ENCODE measurements at places on chromosomes 16 and 17.

GRCh38 chr17:76441686-76442340, 11.1 kb downstream of the UBE2O start:
- no peak for DNase-seq

- peak; percentile 83 for DNase-seq
Measured at GRCh38 chr17:80832266-80832676, 159.4 kb upstream of the CHMP6 start.

DNA sequence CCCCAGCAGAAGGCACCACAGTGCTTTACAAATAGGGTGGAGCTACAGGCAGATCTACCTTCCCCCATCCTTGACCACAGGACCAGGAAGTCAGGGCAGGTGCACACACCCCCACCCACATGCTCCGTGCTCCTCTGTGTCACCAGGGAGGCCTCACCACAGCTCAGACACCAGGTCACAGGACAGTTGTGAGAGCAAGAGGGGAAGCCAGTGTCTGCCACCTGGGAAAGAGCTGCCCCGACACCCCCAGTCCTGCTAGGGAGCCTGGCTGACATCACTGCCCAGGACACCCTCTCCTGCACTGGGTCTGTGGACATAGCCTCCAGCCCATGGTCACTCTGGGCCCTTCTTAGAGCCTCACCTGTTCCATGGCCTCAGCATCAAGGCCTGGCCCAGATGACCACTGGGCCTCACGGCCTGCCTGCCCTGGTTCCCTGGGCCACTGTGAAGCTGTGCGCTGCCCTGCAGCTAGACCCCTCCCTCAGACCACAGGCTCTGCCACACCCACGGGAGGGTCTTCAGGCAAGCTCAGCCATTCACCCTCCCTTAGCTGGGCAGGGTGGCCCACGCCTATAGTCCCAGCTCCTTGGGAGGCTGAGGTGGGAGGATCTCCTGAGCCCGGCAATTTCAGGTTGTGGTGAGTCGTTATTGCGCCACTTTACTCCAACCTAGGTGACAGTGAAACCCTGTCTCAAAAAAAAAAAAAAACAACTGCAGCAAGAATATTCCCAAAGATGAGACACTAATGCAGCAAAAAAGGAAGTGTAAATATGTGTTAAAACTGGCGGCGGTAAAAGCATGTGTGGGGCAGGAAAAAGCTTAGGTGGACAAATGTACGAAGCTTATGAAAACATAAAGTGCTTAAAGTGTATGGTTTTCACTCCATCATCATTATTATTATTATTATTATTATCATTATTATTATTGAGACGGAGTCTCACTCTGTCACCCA, 14.2 kb downstream of the POLR3K start:
- DNase-seq = no peak

DNA sequence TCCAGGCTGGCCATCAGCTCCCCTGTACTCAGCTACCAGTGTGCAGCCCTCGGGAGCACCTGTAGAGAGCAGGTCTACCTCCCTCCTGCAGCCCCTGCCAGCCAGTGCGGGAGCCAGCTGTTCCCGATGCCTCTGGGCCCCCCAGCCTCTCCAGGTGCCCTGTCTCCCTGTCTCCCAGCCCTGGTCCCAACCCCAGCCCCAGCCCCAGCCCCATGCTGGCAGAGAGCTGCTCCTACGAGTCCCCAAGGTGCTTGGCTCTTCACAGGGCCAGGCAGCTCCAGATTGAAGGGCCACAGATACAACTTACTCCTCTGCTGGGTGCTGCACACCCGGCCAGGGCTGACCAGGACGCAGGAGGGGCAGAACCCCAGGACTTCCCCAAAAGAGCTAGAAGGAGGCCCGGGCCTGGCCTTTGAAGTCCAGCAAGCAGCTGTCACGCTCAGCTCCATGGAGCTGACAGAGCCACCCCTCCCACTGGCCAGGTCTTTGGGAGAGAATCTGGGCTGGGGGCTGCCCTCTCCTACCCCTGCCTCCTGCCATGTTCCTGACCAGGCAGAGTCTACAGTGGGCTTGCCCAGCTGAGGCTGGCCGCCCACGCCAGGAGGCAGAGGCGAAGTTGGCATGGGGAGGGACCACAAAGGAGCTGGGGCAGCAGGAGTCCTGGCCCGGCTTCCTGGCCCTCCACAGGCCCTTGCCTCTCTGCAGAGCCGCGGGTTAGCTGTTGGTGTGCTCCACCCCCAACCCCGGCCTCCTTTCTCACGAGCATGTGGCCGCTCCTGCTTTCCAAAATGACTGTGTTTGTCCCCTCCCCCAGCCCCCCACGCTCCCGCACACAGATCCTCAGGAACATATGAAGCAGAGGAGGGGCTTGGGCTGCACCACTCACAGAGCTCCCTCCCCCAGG, 9.5 kb upstream of the ADAM11 start:
- no peak for DNase-seq

DNA sequence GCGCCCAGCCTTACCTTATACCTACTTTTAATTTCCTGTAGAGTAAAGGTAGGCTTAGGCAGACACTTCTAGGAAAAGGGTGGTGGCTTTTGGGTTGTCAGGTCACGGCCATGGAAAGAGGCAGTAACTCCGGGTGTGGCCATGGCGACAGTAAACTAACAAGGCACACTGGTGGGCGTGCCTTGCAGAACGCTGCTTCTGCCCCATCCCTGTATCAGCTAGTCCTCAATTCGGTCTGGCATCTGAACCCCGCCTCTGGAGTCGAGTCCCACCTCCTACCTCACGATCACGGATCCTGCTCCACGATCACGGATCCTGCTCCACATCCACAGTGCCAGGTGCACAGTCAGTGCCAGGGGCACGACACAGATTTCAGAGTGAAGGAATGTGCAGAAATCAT, 5.6 kb downstream of the ADCY9 start:
- no peak for DNase-seq

- DNase-seq = peak; percentile 28
Measured at GRCh38 chr17:3794557-3795389, 6.2 kb downstream of the ITGAE start.

GRCh38 chr17:57365420-57365819, 109.1 kb downstream of the MSI2 start:
- no peak for DNase-seq

DNA sequence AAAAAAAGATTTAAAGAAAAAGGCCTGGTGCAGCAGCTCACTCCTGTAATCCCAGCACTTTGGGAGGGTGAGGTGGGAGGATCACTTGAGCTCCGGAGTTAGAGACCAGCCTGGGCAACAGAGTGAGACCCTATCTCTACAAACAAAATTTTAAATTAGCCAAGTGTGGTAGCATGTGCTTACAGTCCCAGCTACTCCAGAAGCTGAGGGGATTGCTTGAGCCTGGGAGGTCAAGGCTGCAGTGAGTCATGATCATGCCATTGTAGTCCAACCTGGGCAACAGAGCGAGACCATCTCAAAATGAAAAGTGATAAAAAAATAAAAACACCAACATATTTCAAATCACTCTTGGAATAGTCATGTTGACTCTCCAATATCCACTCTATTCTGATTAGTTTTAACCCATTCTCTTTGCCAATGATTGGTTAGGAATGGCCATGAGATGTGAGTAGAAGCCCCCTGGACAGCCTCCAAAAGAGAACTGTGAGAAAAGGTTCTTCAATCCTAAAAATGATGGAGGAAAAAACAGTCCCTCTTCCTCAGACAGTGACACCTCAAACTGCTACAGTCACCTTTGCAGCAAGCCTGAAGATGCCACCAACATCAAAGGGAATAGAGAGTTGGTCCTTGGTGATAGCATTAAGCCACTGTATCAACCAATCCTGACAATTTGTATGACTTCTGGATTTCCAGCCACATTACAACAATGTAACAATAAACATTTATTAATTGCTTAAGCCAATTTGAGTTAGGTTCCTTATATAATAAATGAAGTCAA, 2.9 kb upstream of the KANSL1 start:
- no peak for DNase-seq

DNA sequence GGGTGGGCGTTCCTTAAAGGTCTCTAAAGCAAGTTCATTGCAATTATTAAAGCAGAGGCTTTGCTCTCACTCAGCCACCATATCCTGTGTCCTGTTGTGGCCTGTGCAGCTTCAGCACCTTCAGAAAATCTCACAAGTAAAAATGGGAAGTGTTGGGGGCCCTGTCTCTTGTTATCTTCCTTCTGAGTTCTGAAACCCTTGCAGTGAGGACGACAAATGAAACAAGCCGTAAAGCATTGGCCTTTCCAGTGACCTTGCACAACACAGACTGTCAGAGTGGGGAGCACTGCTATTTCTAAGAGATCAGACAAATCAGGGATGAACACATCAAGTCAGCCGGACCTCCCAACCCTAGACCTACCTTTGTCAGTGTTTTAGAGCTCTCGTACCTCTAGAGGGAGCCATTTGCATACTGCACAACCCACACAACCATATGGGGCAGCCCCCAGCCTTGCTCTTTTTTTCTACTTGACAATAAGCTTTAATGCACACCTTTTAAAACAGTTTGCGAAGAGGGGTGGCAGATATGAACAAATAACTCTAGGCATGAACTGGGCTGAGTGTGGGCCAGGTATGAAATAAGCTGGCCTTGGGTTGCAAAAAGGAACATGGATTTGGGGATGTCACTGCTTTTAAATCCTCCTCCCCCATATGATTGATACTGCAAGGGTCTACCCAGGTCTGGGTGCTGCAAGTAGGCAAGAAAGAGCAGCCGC, 89.8 kb downstream of the KATNIP start:
- DNase-seq = no peak

- DNase-seq = no peak
Measured at GRCh38 chr17:915538-916201, 63.9 kb downstream of the NXN start.

- no peak for DNase-seq
Measured at GRCh38 chr16:11819798-11820197, 22.7 kb upstream of the ZC3H7A start.

DNA sequence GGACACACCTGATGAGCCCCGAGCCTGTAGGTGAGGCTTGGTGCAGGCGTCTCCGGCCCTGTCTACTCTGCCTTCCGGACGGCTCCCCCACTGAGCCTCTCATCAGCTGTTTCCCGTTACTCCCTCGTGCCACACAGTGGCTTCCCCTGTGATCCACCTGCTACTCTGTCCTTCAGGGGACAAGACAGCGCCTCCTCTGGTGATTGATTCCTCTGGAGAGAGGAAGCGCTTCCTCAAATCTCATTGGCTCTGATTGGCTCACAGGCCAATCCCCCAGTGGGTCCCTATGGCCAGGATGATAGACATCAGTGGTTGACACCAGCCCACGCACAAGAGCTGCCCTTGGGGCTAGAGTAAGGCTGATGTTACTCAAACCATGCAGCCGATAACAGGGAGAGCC, 24.0 kb downstream of the RNF213 start:
- no peak for DNase-seq

- DNase-seq = no peak
Measured at GRCh38 chr16:74280448-74280847, 16.2 kb upstream of the PSMD7 start.

DNA sequence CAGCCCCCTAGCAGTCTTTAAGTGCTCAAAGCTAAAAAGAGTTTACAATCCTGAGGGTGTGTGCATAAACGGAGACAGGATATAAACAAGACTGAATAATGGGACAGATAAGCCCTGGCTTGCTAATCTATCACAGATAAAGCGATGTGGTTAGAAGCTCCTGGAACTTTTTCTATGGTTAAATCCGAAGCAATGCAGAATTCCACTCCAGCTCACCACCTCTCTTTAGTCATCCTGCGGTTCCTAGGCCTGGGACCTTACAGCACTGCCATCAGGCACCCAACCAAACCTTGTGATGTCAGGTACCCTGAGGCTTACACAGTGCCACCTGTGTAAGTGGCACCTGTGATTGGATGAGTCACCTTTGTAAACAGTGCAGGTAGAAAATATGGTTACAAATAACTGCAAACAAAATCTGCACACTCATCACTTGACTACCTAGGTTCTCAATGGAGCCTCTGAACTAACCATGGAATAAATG, 31.5 kb upstream of the B4GALNT2 start:
- no peak for DNase-seq

GRCh38 chr17:66192378-66192687, 400 bp upstream of the CEP112 start:
- no peak for DNase-seq

DNA sequence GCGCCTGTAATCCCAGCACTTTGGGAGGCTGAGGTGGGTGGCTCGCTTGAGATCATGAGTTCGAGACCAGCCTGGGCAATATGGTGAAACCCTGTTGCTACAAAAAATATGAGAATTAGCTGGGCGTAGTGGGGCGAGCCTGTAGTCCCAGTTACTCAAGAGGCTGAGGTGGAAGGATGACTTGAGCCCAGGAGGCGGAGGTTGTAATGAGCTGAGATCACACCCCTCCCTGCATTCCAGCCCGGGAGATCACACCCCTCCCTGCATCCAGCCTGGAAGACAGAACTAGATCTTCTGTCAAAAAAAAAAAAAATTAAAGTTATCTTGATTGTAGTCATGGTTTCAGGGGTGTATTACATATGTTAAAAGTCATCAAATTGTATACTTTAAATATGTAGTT, 26.8 kb upstream of the GLG1 start:
- no peak for DNase-seq

- DNase-seq = no peak
Measured at GRCh38 chr17:53234138-53234537, 588.6 kb upstream of the KIF2B start.

Measured in sigmoid colon (tissue), 7 donors.